Stimulated activated CD8-positive, alpha-beta memory T cell treated with anti-CD3 and anti-CD28 coated beads, Interleukin-12 subunit alpha, Interleukin-12 subunit beta, amount 100 ng/mL, for 4 hours (primary cell): ENCODE measurements at places on chromosomes 16 and 17.

- DNase-seq = no peak
Measured at GRCh38 chr17:52011064-52011463, 147.4 kb downstream of the CA10 start.

GRCh38 chr16:71230122-71230845 is at the start of gene HYDIN:
Gene HYDIN (minus strand): TSS chr16:71230722. CDS start chr16:71186895, 43,827 bp downstream.
- DNase-seq = no peak

DNA sequence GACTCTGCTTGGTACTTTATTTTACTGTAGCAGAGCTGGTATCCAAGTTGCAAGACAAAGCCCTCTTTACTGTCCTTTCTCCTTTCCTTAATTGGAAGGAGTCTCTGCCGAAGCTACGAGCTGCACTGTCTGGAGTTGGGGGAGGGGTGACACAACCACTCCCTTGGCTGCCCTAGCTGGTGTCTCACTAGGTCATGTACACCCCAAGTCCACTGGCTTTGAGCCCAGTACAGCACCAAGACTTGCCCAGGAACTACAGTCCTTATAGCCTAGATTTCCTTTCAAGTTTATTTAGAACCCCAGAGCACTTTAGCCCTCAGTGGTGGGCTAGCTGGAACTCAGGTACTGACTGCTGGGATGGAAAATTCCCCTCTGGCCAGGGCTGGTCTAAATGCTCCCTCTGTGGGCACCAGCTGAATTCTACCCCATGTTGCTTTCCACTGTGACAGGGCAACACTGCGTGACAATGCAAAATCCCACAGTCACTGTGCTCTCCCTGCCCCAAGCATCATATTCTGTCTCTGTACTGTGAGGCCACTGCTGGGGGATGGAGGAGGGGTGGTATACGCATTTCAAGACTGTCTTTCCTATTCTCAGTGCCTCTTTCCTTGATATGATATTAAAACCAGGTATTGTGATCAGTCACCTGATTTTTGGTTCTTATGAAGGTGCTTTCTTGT is 18.4 kb downstream of the EFCAB5 start:
- no peak for DNase-seq

DNA sequence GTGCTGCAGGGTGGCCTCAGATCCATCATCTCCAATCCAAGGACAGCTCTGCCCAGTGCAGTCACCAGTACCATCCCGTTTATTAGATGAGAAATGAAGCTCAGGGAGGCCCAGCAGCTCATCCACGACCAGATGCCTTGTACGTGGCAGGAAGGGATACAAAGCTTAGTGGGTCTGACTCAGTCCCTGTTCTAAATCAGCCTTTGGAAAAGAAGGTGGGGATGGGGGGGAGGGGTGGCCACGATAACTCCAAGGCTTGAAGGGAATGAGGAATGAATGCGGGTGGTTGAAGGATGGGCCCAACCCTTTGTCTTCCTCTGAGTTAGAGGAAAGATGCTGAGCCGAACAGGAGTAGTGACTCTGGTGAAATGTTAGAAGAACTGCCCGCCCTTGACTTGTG is 25.8 kb downstream of the LLGL2 start:
- no peak for DNase-seq

DNA sequence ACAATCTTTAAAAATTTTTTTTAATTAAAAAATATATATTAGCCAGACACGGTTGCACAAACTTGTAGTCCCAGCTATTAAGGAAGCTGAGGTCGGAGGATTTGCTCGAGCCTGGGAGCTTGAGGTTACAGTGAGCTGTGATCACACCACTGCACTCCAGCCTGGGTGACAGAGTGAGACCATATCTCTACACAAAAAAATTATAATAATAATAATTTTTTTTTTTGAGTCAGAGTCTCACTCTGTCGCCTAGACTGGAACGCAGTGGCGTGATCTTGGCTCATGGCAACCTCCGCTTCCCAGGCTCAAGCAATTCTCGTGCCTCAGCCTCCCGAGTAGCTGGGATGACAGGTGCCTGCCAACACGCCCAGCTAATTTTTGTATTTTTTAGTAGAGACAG is 23.8 kb downstream of the LITAF start:
- no peak for DNase-seq

DNA sequence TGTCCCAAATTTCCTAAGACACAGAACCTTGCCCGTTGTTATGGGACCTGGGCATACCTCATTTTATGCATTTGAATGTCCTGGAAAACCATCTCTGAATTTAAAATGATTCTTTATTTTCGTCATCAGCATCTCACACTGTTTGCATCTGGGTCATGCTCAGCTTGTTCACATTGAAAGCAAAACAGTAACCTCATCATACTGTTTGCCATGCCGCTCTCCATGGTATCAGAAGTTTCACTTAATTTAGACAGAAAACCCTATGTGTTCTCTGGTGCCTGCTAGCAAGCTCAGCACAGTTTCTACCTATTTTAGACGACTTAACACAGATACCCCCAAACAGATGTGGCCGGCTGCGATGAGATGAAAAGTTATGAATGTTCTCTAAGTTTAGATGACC is 292.1 kb downstream of the SNX29 start:
- no peak for DNase-seq

GRCh38 chr16:1915732-1916639 is 2.2 kb downstream of the HS3ST6 start:
- no peak for DNase-seq

- DNase-seq = no peak
Measured at GRCh38 chr17:75152922-75153779, 1.2 kb downstream of the JPT1 start.

DNA sequence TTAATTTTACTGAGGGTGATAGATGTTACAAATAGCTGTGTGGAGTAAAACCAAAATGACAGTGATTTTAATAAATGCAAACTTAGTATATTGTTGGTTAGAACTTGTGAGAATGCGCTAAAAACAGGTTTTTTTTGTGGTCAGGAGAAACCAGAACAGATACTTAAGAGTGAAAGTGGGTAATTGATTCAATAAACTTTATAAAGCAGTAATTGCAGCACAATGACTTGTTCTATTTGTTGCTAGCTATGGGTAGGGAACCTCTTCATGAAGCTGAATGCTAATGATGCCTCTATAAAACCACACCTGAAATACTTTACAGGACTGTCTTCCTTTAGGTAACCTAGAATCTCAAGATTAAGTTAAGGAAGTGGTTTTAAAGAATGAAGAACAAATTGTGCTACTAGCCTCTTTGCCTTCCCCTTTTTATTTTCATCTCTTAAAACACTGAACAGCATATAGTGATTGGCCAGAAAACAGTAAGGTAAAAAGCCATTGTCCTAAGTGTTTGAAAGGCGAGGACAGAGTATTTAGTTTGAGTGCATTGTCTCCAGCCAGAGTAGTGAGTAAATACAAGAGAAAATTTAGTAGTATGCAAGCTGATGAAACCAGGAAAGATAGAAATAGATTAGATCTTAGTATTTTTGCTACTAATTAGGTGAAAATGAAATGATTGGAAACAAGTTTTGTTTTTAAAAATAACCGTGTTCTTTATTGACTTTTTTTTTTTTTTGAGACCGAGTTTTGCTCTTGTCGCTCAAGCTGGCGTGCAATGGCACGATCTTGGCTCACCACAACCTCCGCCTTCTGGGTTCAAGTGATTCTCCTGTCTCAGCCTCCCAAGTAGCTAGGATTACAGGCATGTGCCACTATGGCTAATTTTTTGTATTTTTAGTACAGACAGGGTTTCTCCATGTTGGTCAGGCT is 6.0 kb downstream of the GGNBP2 start:
- no peak for DNase-seq

- DNase-seq = no peak
Measured at GRCh38 chr16:67028167-67028695, 718 bp upstream of the CBFB start.
